CD4-positive, alpha-beta memory T cell (primary cell): ENCODE measurements at places on chromosomes 12 and 14.
A peak's percentile ranks its signal among the peaks of the same experiment; 100 is the strongest.

DNA sequence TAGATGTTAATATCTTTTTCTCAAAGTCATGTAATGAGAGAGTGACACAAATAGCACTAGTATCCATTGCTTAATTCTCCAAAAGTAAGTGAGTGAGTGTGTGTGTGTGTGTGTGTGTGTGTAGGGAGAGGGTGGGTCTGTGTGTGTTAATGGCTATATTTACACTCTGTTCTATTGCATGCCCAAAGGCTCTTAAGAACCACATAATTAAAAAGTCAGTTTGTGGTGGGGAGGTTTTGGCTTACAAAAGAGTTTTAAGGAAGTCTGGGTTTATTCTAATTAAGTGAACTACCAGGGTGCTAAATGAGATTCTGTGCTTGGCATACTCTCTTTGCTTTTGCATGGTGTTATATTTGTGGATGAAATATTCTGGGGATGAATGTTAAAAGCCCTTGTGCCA lies 1897.6 kb upstream of the FLRT2 start:
- DNase-seq = no peak

- no peak for DNase-seq
Measured at GRCh38 chr12:48954841-48955501, 2.3 kb downstream of the ARF3 start.

DNA sequence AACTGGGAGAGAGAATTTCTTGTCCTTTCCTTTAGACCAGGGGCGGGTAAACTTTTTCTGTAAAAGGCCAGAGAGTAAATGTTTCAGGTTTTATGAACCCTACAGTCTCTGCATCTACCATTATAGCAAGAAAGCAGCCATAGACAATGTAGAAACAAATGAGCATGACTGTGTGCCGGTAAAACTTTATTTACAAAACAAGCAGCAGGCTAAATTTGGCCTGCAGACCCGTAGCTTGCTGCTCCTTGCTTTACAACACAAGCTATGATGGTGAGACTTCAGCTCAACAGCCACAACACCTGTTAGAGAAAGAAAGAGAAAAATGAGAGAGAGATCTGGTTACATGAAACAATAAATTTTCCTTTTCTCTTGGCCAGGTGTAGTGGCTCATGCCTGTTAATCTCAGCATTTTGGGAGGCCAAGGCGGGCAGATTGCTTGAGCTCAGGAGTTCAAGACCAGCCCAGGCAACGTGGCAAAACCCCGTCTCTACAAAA lies 4.2 kb upstream of the CDC42BPB start:
- DNase-seq = no peak

DNA sequence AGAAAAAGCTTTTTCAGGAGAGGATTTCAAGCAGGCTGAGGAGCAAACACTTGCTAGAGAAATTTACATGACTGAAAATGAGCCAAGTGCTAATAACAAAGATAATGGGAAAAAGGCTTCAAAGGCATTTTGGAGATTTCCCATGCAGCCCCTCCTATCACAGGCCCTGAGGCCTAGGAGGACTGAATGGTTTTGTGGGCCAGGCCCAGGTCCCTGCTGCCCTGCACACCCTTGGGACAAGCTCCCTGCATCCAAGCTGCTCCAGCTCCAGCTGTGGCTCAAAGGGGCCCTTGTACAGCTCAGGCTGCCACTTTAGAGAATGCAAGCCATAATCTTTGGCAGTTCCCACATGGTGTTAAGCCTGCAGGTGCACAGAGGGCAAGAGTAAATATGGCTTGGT lies 154.0 kb upstream of the LMNTD1 start:
- no peak for DNase-seq

DNA sequence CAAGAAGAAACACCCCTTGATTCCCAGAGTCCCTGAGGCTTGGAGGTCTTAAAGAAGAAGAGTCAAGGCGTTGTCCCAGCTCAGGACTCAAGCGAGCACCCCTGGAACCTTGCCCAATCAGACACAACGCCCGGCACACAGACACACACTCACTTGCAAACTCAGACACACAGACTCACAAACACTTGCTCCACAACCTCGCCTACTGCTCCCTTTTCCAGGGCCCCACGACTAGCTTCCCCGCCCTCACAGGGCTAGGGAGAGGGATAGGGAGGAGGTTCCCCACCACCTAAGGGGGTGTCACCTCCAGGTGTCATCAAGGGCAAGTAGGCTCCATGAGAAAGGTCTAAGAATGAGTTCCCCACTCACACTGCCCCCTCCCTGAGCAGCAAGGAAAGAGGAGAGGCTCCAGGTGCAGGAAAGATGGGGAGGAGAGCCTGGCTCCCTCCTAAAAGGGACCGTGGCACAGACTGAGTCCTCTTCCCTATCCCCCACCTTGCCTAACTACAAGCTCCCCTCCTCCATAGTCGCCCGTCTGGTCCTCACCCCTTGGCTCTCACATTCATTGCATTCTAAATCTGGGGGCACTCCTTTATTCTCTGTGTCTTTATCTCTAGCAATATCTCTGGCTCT lies 717 bp downstream of the WNT10B start:
- DNase-seq = no peak

DNA sequence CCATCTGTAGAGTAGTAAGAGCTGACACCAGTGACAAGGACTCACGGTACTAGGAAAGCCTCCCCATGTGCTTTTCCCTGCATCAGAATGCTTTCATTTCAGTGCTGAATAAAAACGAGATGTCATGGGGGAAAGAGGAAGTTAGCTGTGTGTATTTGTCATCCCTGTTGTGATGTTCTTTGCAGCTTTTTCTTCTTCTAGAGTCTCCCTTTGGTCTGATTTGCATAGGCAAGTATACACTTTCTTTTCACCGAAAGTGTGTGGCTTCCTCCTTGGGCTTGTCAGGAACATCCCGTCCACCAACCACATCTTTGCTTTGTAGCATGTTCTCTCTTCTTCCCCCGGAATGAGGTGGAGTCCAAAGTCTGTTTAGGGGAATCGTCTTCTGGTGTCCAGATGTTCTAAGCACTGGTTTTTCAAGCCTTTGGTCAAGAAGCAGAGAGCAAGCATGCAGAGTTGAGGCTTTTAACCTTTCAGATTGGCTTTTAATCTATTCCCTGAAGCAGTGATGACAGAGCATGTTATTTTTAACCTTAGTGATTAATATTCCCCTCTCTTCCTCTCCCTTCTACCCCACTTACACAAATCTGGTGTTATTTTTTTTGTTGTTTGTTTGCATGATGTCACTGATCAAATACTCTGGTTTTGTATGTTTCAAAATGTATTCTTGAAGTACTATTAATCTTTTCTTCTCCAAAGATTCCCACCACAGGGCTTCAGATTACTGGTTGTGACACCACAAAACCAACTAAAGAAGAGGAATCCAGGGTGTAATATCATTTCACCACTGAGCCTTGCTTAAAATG lies 163.4 kb downstream of the SAMD4A start:
- DNase-seq = peak; percentile 8

- no peak for DNase-seq
Measured at GRCh38 chr14:99930420-99931274, 134.6 kb upstream of the EVL start.

DNA sequence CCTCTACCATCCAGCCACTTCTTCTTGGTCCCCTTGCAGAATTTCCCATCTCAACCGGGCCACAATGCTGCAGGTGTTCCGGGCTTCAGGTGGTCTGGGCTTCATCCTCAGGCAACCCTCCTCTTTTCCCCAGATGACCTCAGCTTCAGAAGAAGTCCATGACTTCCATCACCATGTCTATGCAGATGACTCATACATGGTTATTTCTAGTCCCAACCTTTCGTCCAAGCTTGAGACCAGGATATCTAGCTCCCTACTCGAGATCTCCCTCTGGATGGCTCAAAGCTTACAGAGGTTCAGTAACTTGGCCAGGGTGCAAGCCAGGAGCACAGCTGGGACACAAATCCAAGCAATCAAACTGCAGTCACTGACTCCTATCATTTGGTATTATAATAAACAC lies 154.6 kb upstream of the NOS1 start:
- no peak for DNase-seq

DNA sequence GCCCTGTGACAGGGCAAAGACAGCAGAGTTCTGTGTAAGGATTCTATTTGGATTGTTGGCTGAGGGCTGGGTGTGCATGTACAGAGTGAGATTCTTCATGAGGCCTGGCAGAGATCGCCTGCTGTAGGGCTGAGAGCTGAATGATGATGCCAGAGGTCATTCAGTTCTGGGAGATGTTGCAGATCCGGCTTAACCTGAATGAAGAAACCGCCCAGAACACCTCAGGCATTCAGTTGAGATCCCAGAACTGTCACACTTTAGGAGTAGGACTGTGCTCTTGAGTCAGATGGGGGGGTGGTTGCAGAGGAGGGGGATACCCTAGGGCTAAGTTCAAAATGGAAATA lies 5.8 kb upstream of the EVL start:
- no peak for DNase-seq

DNA sequence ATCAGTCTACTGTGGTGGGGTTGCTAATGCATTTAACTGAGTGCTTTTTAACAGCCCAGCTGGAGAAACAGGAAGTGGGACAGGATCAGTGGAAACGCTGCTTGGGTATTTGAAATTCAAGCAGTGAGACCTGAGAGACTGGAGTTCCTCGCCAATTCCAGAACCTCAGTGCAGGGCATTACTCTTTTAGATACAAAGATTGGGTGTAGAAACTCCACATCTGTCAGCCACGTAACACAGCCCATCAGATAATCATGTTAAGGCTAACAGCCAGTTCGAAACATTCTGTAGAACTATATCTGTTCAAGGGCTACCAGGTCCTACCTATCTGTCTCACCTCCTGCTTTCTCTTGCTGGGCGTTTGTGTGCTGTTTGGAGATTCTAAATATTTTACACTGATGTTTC lies 45.5 kb downstream of the RAD52 start:
- no peak for DNase-seq

- DNase-seq = no peak
Measured at GRCh38 chr14:104676694-104677511, 12.5 kb upstream of the INF2 start.

DNA sequence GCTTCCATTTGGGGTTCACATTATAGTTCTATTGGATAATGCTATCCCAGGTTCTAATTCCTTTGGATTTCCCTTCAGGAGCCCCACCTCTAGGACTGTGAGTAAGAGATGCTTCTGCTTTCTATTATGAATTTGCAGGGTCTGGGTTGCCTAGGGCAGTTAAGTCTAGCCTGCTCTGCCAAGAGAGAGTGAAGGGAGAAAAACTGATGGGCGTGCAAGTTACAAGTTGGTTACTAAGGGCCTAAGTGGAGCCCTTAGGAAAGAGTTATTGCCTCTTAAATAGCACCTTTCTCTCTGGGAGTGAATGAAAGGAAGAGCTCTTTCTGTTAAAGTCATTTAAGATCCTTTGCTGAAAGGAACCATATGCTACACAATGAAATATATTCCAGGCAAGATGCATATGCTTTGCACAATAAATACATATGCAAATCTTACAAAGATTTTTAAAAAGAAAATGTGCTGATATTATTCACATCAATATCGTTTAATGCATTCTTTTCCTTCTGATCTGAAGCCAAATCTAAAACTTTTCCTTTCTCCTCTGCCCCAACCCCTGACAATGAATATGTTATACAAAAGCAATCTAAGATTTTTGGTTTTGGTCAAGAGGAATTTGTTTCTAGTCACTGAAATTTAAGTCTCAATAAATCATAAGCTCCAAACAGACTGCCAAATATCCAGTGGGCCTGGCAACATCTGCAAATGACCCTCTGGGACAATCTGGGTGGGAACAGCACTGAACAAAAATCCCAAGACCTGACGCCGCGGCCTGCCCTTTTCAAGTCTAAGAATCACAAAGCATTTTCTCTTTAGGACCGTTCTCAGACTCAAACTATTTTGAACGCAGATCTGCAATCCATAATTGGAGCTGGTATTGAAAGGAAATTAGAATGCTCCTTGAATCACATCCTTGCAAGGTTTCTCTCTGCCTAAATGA lies 586.7 kb downstream of the ETNK1 start:
- no peak for DNase-seq

DNA sequence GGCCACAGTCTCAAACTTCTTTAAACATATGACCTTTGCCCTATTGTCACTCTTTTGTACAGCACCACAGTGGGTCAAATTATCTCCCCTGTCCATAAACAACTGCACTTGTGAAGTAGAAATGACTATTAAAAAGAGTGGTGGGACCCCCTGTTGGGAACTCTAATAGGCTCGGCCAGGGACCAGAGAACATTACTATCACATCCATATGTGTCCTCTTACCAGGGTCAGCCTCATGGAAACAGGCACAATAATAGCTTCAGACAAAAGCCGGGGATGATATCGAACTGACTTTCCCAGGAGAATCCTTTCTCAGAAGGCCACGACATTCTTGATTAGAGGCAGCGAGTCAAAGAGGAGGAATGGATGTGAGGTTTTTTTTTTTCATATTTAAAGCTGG lies 96.6 kb downstream of the NKX2-1 start:
- DNase-seq = no peak

DNA sequence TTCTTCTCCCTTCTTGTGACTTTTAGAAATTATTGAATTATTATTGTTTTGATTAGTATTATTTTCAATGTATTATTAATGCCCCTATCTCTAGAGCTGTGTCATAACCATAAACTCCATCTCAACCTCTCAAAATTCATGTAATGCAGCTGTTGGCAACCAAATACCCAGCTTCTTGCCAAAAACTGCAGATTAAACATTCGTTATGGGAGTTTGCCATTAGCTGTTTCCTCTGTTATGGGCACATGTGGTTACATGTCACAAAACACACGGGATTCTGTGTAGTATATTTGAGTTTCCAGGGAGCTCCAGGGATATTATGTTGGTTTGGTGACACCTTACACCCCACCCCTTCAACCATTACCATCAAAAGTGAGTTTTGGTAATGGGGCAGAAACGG lies 2.8 kb upstream of the ALX1 start:
- no peak for DNase-seq
